Kidney epithelial cell (primary cell): ENCODE measurements at places on chromosomes 4 and X. TPM values are rescaled to one million over a fixed set of nuclear protein-coding genes. Genes with fewer than 3 reads are reported as not detected.

CNGA1 gene
- 0.04 TPM in 1 of 2 replicates, not detected in the other for total RNA-seq

MAP3K15 gene
- total RNA-seq = 1.5 and 2.2 TPM in 2 replicates

ATOH1 gene
- not detected in 2 replicates for total RNA-seq

HSFX4 gene
- total RNA-seq = not detected in 2 replicates

NOP14 gene
- total RNA-seq = 35.2 and 35.4 TPM in 2 replicates

NDNF gene
- 0.08 and 0.21 TPM in 2 replicates for total RNA-seq

FAM236A gene
- not detected in 2 replicates for total RNA-seq

DRD5 gene
- not detected in 2 replicates for total RNA-seq

KDM6A gene
- 13.7 and 27.5 TPM in 2 replicates for total RNA-seq

COL4A6 gene
- 1.2 and 1.8 TPM in 2 replicates for total RNA-seq

IL13RA1 gene
- 32.0 and 38.6 TPM in 2 replicates for total RNA-seq

NKX6-1 gene
- 0.89 TPM in 1 of 2 replicates, not detected in the other for total RNA-seq

BCORL1 gene
- 4.8 and 5.8 TPM in 2 replicates for total RNA-seq

THAP6 gene
- 12.4 and 16.0 TPM in 2 replicates for total RNA-seq

RAB33B gene
- total RNA-seq = 9.3 and 9.6 TPM in 2 replicates

CENPE gene
- 1.6 and 3.0 TPM in 2 replicates for total RNA-seq

ATP2B3 gene
- total RNA-seq = not detected in 2 replicates

NAA11 gene
- not detected in 2 replicates for total RNA-seq

ETDB gene
- total RNA-seq = not detected in 2 replicates

CDK16 gene
- 107 and 120 TPM in 2 replicates for total RNA-seq

STOX2 gene
- 4.4 and 5.5 TPM in 2 replicates for total RNA-seq

NOX1 gene
- not detected in 2 replicates for total RNA-seq

RASL11B gene
- 0.67 and 2.1 TPM in 2 replicates for total RNA-seq

USP46 gene
- total RNA-seq = 12.6 and 14.9 TPM in 2 replicates

PNMA5 gene
- total RNA-seq = not detected in 2 replicates

TSPAN6 gene
- total RNA-seq = 42.7 and 44.0 TPM in 2 replicates

USP17L13 gene
- total RNA-seq = not detected in 2 replicates

MAGEA12 gene
- not detected in 2 replicates for total RNA-seq

SULT1E1 gene
- total RNA-seq = not detected in 2 replicates

PIGA gene
- total RNA-seq = 15.5 and 18.6 TPM in 2 replicates

CITED1 gene
- total RNA-seq = not detected in 2 replicates

GNRHR gene
- total RNA-seq = not detected in 2 replicates

PRDM5 gene
- total RNA-seq = 7.1 and 7.3 TPM in 2 replicates

TMEM150C gene
- 4.9 and 5.3 TPM in 2 replicates for total RNA-seq

ADH1A gene
- total RNA-seq = not detected in 2 replicates

PSAPL1 gene
- total RNA-seq = not detected in 2 replicates

TLR8 gene
- not detected in 2 replicates for total RNA-seq

C4orf51 gene
- not detected in 2 replicates for total RNA-seq

MAGEB2 gene
- not detected in 2 replicates for total RNA-seq

DUSP21 gene
- total RNA-seq = not detected in 2 replicates

SMIM14 gene
- total RNA-seq = 29.6 and 58.4 TPM in 2 replicates
